ENCODE measurements at places on chromosomes 13 and 19.

GRCh38 chr13:97261254-97262005 lies 39.3 kb downstream of the MBNL2 start:
- no peak for DNase-seq

DNA sequence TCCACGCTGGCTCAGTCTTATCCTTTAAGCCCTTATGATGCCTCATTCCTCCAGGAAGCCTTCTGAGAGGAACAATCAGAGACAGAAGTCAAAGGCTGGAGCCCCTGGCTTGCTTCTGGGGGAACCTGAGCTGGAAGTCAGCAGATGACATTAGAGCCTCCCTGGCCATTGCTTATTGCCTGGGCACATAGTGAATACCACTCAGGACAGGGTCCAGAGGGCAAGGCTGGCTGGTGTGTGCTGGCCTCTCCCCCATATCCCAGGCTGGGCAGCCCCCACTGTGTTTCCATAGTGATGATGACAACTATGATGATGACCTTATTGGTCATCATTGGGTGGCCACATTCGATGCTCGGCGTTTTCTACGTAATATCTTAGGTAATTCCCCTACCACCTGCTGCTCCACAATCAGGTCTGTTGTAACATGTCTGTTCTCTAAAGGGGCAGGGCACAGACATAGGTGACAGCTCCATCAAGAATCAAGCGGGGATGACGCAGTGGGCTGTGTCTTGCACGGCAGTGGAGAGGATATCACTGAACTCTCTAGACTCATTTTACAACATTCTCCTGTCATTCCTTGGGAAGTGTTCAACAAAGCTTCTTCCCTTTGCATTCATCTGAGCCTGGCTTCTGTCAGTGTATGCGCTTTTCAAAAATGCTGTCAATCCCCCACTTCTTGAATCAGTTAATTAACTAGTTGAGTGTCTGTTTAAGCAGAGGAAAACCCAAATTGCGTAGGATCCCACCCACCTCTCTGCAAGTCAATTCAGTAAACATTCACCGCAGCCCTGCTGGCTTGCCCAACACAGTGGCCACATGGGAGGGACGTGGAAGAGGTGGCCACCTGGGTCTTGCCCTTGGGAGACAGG lies 89.4 kb upstream of the TSHZ3 start:
- no peak for DNase-seq

GRCh38 chr19:47433121-47433520 lies 13.8 kb upstream of the MEIS3 start:
- DNase-seq = no peak

GRCh38 chr19:50358483-50359327 lies 6.7 kb downstream of the NAPSA start:
- peak; percentile 63 for DNase-seq

DNA sequence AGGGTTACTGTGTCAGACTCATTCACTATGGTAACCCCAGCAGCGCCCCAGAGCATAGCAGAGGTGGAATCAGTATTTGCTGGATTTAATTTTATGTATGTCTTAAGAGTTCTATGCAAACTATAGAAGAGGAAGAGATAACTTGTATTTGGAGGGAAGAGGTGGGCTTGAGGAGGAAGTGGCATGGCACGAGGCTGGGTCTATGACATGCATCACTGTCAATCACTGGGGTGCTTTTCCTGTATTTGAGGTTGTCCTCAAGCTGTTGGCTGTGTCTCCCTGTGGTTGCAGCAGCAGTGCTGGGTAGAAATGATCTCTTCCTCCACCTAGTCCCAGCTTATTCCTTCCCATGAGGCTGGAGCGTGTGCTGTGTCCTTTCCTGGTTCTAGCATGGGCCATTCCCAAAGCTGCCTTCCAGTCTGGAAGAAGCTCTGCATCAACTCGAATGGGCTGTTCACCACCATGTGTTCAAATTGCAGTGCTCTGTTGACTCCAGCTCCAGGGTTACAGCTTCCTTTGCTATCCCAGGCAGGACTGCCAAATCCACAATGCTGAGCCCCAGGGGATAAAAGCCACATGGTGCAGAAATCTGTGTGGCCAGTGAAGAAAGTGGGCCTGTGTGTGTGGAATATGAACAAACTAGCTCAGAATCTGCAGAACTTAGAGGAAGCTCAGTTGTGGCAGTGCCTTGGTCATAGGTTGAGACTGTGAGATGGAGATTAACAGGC lies 73.1 kb upstream of the MTIF3 start:
- no peak for DNase-seq

DNA sequence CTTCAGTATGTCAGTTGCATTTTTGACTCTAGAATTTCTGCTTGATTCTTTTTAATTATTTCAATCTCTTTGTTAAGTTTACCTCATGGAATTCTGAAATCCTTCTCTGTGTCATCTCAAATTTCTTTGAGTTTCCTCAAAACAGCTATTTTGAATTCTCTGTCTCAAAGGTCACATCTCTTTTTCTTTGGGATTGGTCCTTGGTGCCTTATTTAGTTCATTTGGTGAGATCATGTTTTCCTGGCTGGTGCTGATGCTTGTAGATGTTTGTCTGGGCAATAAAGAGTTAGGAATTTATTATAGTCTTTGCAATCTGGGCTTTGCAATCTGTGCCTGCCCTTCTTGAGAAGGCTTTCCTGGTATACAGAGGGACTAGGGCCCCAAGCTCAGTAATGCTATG lies 18.5 kb upstream of the KBTBD7 start:
- no peak for DNase-seq

DNA sequence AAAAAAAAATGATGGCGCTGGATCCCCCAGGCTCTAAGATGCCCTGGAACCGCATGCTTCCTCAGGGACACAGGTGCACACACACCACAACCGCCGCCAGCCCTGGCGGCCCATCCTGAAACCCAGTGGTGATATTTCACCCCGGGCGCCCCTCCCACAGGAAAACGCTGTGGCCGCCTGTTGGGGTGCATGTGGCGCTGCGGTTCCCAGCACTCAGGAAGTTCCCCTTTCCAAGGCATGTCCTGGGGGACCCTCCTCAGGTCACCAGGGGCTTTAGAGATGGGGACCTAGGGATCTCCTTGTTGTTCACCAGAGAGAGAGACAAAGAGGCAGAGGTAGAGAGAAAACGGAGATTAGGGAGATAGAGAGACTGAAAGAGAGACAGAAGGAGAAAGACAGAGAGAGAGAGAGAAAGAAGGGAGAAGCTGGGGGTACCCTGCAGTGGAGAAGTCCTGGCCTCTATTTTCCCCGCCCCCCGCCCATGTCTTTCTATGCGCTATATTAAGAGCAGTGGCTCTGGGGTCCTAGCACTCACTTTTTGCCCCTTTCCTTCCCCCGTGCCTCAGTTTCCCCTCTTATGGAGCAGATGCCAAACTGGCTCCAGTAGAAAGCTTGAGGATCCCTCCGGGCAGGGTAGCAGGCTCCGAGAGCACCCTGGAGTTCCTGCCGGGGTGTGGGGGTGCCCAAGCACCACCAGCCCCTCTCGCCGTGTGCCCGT lies 2.3 kb downstream of the ADGRE2 start:
- DNase-seq = no peak

- DNase-seq = no peak
These were observed at the start of gene CCDC8 for GRCh38 chr19:46413262-46414031. TSS of gene CCDC8 (minus strand) at chr19:46413564. CDS start at chr19:46412810, 754 bp downstream.

DNA sequence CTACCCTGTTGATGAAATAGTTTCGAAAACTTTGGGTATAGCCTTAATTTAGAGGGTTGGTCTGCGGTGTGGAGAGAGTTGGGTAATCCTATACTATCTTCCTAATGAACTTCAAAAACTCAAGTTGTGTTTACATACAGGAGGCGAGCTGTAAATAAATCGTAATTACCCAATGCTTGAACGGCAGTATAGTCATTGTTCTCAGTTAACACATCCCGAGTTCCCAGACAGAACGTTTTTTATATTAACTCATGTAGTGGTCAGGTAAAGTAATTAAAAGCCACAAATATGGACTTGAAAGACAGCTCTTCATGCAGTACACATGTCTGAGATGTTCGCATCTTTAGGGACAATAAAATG lies 1.5 kb downstream of the PDS5B start:
- DNase-seq = no peak

DNA sequence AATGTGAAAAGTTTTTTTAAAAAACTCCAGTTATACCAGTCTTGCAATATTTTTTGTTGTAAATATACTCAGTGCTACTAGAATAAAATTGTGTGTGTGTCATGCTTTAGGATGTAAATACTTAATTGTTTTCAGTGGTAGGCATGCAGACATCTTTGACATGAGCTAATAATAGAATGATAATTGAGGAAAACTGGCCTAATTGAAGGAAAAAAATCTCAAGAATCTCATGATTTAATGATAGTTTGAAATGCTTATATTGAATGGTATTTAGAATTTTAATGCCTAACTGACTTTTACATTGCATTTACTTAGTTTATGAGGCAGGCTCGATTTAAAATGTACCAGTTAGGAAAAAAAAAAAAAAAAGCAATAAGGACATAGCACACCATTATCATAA lies 3.2 kb upstream of the MAB21L1 start:
- no peak for DNase-seq

- no peak for DNase-seq
These were observed 7.5 kb downstream of the DYRK1B start for GRCh38 chr19:39826311-39826945.

DNA sequence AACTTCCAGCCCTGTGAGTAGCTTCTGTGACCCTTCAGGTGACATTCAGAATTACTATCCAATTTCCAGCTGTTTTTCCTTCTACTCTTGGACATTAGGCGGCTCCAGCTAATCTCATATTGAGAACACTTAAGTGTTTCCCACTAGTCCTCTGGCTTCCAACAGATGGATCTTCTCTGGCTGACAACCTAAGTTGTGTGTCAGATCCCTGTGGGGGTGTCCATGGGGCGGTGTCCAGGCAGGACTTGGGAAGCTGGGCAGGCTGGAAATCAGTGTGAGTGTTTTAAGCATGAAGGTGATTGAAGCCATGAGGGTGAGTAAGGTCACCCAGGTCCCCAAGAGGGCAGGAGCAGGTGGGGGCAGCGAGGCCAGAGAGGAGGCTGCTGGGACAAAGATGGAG lies 10.1 kb downstream of the CNOT3 start:
- no peak for DNase-seq

GRCh38 chr19:23784274-23784673 lies 25.6 kb upstream of the ZNF681 start:
- DNase-seq = no peak

DNA sequence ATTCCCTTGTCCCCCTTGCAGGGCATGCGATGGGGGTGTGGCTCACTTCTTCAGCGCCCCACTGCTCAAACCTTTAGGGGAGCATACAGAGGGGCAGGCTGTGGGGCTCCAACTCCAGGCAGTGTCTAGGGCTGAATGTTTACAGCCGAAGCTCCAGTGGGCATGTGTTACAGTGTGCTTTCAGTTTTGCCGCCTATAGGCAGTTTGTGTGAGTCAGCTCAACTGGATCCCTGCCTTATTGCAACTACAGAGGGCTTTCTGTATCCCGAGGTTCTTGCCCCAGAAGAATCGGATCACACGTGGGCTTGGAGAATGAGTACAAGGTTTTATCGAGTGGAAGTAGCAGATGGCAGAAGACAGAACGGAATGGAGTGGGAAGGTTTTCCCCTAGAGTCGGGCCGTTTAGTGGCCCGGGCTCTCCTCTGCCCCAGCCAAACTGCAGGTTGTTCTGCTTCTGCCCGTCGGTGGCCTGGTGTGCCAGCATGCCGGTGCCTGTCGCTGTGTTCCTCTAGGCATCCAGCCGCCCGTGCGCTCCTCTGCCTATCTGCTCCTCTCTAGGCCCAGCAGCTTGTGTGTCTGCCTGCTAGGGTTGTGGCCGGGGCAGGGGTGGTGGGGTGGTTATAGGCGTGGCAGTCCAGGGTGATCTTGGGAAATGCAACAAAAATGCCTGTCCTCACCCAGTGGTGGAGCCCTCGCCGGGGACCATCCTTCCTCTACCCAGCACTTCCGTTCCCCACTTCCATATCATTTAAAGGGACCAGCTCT lies 435.9 kb upstream of the SGCG start:
- no peak for DNase-seq

DNA sequence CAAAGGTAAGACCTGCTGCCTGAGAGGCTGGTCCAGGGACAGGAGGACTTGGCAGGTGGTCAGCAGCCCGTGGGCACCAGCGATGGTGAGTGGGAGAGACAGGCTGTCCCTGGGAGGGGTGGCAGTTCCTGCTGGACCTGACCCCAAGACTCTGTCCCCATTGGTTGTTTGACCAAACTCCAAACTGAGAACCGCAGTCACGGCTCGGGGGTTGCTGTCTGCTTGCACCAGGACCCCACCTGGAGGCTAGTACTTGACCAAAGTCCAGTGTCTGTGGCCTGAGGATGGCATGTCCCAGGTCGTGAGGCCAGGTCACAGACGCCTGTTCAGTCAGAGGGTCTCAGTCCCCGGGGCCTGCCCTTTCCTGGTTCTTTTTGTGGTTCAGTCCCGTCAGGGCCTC lies 9.9 kb upstream of the ZNF14 start:
- DNase-seq = no peak

DNA sequence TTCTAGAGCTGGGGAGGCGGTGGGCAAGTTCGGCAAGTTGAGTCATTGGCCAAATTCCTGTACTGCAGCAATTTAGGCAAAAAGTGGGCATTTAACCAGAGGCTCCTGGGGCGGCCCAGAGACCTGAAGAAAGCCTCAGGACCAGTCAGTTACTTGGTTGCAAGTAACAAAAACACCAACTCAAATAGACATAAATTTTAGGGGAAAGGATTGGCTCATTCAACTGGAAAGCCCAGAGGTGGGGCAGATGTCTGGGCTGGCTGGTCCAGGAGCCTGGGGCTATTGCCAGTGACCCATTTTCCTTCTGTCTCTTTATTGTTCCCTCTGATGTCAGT lies 97.1 kb downstream of the SIPA1L3 start:
- no peak for DNase-seq

- no peak for DNase-seq
These were observed 199.8 kb downstream of the COG6 start for GRCh38 chr13:39855236-39855635.

DNA sequence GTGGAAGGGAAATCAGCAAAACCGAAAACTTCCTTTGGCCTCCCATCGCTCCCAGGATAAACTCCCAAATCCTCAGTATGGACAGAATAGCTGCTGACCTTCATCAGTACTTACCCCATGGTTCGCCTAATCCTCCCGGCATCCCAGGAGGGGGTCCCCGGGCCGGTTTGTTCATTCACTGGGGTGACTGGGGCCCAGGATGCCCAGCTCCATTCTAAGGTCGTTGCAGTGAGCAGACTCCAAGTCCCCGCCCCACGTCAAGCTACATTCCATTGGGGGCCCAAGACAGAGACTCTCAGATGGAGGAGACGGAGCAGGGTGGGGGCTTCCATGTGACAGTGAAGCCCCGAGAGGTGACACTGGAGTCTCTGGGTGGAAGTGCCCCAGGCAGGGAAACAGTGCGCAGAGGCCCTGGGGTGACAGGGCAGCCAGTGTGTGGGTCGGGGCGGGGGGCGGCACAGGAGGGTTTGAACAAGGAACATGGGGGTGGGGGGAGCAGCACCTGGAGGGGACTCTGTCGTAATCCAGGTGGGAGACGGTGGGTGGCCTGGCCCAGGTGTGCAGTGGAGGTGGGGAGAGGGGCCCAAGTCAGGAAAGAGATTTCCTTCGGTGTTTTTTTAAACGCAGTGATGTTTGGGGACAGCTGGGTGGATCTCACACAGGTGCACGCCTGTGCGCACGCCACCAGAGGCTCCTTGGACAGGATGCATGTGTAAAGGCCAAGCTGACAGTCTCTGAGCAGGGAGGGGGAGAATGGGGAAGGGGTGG lies 5.1 kb downstream of the SSBP4 start:
- no peak for DNase-seq

- no peak for DNase-seq
These were observed 162.1 kb upstream of the MIR17HG start for GRCh38 chr13:91185294-91185863.

- no peak for DNase-seq
These were observed 5.9 kb downstream of the LAMP1 start for GRCh38 chr13:113302986-113303385.

GRCh38 chr13:29537736-29538651 lies 57.5 kb downstream of the SLC7A1 start:
- no peak for DNase-seq
